Psoas muscle (tissue), 8 donors: ENCODE measurements at places on chromosomes 6 and 20. TPM values are rescaled to one million over a fixed set of nuclear protein-coding genes. Genes with fewer than 3 reads are reported as not detected.
A peak's percentile ranks its signal among the peaks of the same experiment; 100 is the strongest.

Gene SLC4A11
- 0.39 TPM for polyA plus RNA-seq

Gene CTCFL
- not detected for polyA plus RNA-seq

Gene CLPSL2
- not detected for polyA plus RNA-seq

Gene PRSS16
- polyA plus RNA-seq, result 0.08 TPM

Gene MAP7
- polyA plus RNA-seq, result 0.10 TPM

Gene MYL9
- polyA plus RNA-seq, result 23.1 TPM

Gene PDSS2
- polyA plus RNA-seq, result 16.7 TPM

Gene HLA-DRB1
- polyA plus RNA-seq, result 32.6 TPM

Gene OPRL1
- 0.03 TPM for polyA plus RNA-seq

GRCh38 chr6:158103228-158103627 lies 64.8 kb downstream of the SERAC1 start:
- H3K36me3 ChIP-seq, result peaks cover 4% of the 10 kb centered on the region
- no peaks in the 10 kb centered on the region for H3K4me1 ChIP-seq
- no peak overlapping the region for H3K27ac ChIP-seq
- no peaks in the 10 kb centered on the region for H3K27me3 ChIP-seq
- no peak overlapping the region for H3K4me3 ChIP-seq

DNA sequence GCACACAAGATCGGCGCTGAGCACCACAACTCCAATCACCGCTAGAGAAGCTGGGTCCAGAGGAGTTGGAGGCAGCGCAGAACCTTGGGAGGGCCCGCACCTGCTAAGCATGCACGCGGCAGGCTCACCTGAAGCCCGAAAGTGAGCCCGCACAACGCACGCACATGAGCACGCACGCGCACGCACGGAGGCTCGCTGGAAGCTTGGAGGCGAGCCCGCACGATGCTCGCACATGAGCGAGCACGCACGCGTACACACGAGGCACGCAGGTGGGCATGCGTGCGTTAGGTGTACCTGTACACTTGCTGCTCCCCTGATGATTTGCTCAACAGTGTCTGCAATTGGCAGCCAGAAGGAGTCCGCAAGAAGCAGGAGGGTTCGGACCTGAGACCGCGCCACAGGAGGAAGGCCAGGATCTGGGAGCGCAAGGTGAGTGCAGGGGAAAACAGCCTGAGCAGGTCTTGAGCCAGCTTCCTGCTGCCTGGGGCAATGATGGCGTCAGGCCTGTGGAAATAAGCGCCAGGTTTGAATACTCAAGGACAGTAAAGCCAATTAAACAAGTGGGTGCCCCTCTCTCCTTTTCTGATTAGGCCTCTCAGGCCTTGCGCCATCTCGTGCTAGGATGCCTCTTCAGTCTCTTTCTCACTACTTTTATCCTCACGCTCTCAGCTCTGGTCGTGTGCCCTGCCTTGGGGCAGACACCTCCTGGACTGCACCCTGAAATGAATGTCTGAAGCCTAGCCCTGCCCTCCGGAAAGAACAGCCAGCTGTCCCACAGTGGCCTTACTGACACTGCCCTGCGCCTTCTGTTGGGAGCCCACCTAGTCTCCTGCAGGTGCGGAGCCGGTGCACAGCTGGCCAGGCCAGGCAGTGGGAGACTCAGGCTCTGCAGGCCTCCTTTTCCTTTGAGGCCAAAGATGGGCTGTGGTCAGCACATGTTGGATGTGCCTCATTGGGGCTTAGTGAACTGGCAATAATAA lies 340.4 kb downstream of the CDC5L start:
- H3K4me3 ChIP-seq, result no peak overlapping the region
- H3K27me3 ChIP-seq, result no peaks in the 10 kb centered on the region
- no peaks in the 10 kb centered on the region for H3K4me1 ChIP-seq
- H3K27ac ChIP-seq, result no peak overlapping the region
- no peak for DNase-seq
- H3K36me3 ChIP-seq, result no peaks in the 10 kb centered on the region

GRCh38 chr20:4817230-4817671 lies 95.5 kb downstream of the PRND start:
- peaks cover 3% of the 10 kb centered on the region for H3K27me3 ChIP-seq
- H3K27ac ChIP-seq, result no peak overlapping the region
- no peak overlapping the region for H3K4me3 ChIP-seq
- H3K4me1 ChIP-seq, result peaks cover 3% of the 10 kb centered on the region
- H3K36me3 ChIP-seq, result no peaks in the 10 kb centered on the region

DNA sequence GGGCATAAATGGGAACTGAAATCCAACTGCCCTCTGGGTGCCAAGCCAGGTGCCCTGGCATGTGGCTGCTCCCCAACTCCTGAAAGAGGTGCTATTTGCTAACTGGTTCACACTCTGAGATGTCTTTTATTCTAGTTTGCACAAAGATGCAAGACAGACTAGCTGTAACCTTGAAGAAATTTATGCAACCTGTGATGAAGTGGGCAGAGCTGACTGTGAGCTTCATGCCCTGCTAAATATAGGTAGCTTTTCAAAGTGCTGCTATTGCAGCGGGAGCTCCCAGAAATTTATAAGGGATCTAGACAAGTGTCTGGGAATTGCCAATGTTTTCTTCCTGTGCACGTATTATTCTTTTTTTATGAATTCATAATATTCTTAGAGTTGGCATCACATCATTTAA lies 517.5 kb downstream of the RNF144B start:
- no peaks in the 10 kb centered on the region for H3K36me3 ChIP-seq
- H3K27ac ChIP-seq, result no peak overlapping the region
- H3K4me1 ChIP-seq, result no peaks in the 10 kb centered on the region
- H3K27me3 ChIP-seq, result no peaks in the 10 kb centered on the region
- no peak overlapping the region for H3K4me3 ChIP-seq

- no peak overlapping the region for H3K4me3 ChIP-seq
- H3K36me3 ChIP-seq, result no peaks in the 10 kb centered on the region
- no peaks in the 10 kb centered on the region for H3K4me1 ChIP-seq
- H3K27me3 ChIP-seq, result no peaks in the 10 kb centered on the region
- no peak overlapping the region for H3K27ac ChIP-seq
Observed at GRCh38 chr6:114315831-114316595, 26.8 kb downstream of the HS3ST5 start.

DNA sequence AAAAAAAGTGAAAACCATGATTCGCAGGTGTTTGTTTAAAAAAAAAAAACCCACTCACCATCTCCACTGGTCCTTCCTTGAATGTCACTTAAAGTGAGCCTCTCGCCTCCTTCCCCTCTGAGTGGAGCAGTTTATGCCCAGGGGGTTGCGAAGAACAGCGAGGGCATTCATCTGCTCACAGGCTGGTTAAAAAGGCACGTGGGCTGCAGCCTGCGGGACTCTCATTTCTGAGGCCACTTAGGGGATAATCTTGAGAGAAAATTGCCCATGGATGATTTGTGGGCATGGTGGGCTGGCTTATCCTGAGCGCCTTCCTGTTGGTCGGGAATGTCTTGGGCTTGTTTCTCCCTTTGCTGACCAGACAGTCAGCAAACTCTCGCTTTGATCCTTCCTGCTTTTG lies 18.9 kb downstream of the BCAS4 start:
- no peak overlapping the region for H3K27ac ChIP-seq
- no peak for DNase-seq
- H3K4me1 ChIP-seq, result no peaks in the 10 kb centered on the region
- no peaks in the 10 kb centered on the region for H3K27me3 ChIP-seq
- H3K36me3 ChIP-seq, result no peaks in the 10 kb centered on the region

- peaks cover 9% of the 10 kb centered on the region for H3K4me1 ChIP-seq
- no peaks in the 10 kb centered on the region for H3K27me3 ChIP-seq
- H3K27ac ChIP-seq, result no peak overlapping the region
- H3K36me3 ChIP-seq, result peaks cover 42% of the 10 kb centered on the region
- H3K4me3 ChIP-seq, result peak overlapping the region; percentile 85
Observed at GRCh38 chr6:30678964-30679726, 6.3 kb upstream of the DHX16 start.

DNA sequence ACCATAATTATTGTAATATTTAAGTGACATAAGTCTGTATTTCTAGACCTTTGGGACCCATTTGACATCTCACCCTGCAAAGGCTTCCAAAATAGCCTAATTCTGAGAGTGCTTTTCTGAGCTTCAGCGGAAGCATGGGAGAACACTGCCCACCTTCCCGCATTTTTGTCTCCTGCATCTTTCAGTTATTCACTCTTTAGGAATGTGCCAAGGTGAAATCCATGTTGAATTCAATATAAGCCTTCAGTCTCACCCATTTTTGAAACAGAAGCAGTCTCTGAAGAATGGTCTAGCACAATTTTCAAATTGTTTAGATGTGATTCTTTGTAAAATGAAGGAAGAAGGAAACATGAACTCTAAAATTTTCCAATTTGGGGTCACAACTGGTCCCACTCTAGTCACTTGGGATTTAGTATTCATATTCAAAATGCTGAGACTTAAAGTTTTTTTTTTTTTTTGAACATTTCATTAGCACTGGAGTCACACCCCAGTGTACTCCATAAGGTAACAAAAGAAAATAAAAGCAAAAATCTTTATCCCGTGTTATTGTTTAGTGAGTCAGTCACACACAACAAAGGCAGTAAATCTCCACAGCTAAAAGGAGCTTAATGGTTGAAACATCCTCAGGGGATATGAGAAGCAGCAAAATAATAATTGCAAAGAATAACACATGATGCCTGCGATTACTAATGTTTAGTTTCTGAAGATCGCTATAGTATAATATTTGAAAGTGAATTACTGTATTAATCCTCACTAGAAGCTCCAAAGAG lies 479.9 kb upstream of the BTBD3 start:
- no peaks in the 10 kb centered on the region for H3K36me3 ChIP-seq
- no peak overlapping the region for H3K27ac ChIP-seq
- H3K4me3 ChIP-seq, result no peak overlapping the region
- no peaks in the 10 kb centered on the region for H3K27me3 ChIP-seq
- no peaks in the 10 kb centered on the region for H3K4me1 ChIP-seq

DNA sequence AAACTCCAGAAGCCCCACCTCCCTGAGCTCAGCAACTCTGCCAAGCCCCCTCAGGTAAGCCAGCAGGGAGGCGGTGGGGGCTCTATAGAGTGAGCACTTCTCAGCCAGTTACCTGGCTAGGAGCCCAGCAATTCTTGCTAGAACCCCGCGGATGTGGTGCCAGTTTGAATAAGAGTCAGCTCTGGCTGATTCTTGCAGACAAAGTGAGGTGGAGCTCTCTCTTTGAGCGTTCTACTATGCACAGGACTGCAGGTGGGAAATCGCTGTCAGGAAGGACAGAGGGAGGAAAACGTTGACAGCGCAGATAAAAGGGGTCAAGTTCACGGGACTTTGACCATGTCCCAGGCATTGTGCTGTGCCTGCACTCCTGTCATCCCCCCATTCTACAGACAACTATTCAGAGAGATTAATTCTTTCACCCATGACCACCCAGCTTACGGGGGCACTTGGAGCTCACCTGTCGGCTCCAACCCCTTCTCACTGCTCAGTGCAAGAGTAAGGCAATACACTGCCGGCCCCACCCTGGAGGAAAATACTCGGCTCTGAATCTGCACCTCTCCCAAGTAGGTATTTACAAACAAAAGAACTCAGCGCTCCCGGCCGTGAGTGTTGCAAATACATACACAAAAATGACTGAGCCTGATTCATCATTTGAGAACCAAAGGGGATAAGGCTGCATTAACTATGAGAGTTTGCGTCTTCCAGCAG lies 92.9 kb downstream of the ANKRD60 start:
- DNase-seq, result no peak
- no peaks in the 10 kb centered on the region for H3K4me1 ChIP-seq
- no peak overlapping the region for H3K27ac ChIP-seq

- H3K4me3 ChIP-seq, result no peak overlapping the region
- H3K4me1 ChIP-seq, result no peaks in the 10 kb centered on the region
- no peaks in the 10 kb centered on the region for H3K36me3 ChIP-seq
- DNase-seq, result no peak
Observed at GRCh38 chr20:9723501-9724202, 115.2 kb downstream of the PAK5 start.

DNA sequence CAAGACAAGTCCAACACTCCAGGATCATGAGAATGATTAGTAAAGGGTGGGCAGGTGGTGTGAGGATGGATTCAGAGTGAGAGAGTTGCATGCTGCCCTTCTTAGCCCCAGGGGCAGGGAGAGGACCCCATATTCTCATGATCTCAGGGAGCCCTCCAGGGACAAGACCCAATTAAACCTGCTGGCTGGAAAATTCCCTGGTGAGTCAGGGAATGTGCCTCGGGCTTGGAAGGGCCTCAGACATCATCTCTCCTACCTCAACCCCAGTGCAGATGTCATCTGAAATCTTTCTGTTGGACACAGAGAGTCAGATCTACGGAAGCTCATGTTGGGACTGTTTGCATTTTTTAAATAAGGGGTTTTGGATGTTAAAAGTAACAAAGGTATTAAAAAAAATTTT lies 9.2 kb upstream of the SIRPD start:
- H3K27me3 ChIP-seq, result no peaks in the 10 kb centered on the region
- DNase-seq, result no peak
- no peaks in the 10 kb centered on the region for H3K4me1 ChIP-seq
- H3K36me3 ChIP-seq, result no peaks in the 10 kb centered on the region
- no peak overlapping the region for H3K27ac ChIP-seq
- H3K4me3 ChIP-seq, result no peak overlapping the region

- no peaks in the 10 kb centered on the region for H3K27me3 ChIP-seq
- H3K36me3 ChIP-seq, result no peaks in the 10 kb centered on the region
- no peaks in the 10 kb centered on the region for H3K4me1 ChIP-seq
Observed at GRCh38 chr6:166781331-166781730, 154.3 kb upstream of the RPS6KA2 start.
